Kasumi-1 (cell line): ENCODE measurements at places on chromosomes 4 and X.

GRCh38 chrX:69615779-69616456 is at the start of gene EDA:
Gene EDA (plus strand): TSS chrX:69616113.
- peak; percentile 81 for DNase-seq

DNA sequence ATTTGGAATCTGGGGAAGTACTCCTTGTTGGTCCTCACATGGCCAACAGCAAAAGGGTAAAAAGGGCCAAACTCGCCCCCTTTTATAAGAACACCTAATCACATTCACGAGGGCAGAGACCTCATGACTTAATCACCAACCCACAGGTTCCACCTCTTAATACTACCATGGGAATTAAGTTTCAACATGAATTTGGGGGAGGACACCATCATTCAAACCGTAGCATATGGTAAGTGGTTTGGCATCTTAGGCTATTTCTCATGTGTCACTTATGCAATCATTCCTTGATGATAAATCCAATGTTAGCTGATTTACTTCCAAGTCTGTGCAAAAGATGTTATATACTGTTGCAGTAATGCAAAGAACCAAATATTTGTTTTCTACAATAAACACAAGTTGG is 302.9 kb upstream of the FAM241A start:
- no peak for DNase-seq

- no peak for DNase-seq
Measured at GRCh38 chrX:74525116-74525515, 89.3 kb downstream of the RLIM start.

DNA sequence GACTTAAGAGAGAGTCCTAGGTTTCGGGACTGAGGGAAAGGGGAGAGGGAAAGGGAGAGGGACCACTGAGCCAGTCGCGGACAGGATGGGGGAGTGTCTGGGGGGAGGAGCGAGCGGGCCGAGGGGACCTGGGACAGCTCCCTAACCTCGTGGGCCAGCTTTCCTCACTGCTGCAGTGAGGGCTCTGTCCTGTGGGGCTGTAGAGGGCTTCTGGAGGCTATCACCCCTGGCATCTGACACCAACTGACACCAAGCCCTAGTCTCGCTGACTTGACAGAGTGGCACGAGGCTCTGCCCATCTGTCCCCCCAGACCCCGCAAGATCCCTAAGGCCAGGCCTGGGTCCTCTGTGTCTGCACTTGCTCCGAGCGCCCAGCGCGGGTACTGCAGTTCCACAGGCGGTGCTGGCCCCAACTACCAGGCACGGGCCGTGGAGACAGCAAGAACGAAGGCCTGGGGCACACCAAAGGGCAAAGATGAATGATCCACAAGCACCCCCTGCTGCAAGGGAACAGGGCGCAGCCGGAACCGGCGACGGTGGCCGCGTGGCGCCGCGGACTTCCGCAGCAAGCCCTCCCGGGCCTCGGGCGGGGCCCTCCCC is 465 bp downstream of the HAUS7 start:
- peak; percentile 21 for DNase-seq

- no peak for DNase-seq
Measured at GRCh38 chrX:26557691-26558321, 341.8 kb downstream of the MAGEB5 start.
